ENCODE measurements at places on chromosomes 3 and 15.
A peak's percentile ranks its signal among the peaks of the same experiment; 100 is the strongest.

DNA sequence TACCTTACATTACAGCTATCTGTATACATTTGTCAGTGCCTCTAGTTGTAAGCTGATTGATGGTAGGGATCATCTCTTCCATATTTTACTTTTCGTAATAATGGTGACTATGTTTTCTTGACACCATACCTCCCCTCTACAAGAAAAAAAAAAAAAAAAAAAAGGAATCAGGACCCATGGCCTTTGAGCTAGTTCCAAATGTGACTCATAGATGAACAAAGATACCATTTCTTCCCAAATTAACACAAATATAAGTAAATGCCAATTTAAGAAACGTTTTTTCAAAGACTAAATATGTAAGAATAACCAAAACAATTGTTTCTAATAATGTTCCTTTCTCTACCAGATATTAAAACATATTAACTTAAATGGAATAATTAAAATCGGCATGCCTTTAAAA, 23.1 kb downstream of the UBE3A start:
- DNase-seq = no peak

- peak; percentile 43 for DNase-seq
Measured at GRCh38 chr3:45606991-45607712, 12.6 kb downstream of the LIMD1 start.

DNA sequence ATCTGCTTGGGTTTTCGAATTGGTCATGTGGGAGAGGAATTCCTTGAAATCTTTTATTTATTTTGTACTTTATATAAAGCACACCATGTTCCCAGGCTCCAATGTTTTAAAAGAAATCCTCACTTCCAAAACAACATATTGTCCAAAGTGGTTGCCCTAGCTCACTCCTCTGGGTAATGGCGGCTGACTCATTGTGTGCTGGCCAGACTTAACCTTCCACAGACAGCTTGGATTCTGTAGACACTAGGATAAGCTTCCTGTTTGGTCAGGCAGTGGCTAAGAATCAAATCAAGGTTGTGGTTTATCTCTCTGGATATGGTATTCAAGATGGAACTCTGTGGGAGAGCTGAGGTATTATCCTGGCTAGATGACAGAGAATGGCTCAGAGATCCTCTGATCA, 55.8 kb upstream of the FAM98B start:
- no peak for DNase-seq

GRCh38 chr3:120559242-120560061, 36.7 kb upstream of the NDUFB4 start:
- DNase-seq = peak; percentile 86

GRCh38 chr15:89105147-89105546, 16.9 kb downstream of the ABHD2 start:
- DNase-seq = peak; percentile 47

DNA sequence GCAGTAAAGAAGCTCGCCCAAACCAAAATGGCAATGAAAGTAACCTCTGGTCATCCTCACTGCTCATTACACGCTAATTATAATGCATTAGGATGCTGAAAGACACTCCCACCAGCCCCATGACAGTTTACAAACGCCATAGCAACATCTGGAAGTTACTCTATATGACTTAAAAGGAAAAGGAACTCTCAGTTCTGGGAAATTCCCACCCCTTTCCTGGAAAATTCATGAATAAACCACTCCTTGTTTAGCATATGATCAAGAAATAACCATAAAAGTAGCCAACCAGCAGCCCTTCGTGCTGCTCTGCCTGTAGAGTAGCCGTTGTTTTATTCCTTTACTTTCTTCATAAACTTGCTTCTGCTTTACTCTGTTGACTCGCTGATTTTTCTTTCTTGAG, 164.6 kb downstream of the SMAD6 start:
- DNase-seq = no peak

DNA sequence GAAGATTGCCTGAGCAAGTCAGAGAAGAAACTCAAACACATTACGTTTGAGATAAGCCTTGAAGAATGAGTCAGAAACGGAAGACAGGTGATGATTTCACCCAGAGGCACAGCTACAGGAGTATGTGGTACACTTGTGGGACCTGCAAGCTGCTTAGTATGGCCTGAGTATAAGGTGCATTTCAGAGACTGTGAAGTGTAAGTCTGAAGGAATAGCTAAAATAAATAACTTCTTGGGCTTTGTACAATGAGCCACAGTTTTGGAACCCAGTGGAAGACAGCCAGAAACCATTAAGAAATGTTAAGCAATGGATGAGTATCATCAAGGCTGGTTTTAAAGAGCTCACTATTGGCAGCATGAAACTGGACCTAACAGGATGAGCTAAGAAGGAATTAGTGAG, 826.2 kb downstream of the ROBO1 start:
- no peak for DNase-seq

- DNase-seq = no peak
Measured at GRCh38 chr3:193777524-193777923, 184.5 kb downstream of the OPA1 start.

GRCh38 chr3:113284453-113285050, 73.2 kb downstream of the BOC start:
- no peak for DNase-seq

DNA sequence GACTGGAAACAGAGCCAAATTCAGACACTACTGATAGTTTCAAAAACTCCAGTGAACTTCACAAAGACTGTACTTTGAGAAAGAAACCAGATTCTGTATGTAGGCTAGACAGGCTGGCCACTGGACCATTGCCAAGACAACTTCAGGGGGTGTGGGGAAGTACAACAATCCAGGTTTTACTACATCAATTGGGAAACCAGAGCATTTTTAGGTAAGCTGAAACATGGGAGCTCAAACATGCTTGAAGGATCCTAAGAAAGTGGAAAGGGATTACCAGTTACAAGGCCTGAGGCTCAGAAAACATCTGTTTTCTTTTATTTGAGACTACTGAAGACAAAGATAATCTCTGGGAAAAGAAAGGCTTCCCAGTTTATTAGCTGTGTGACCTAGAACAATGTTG, 26.9 kb upstream of the ZNF280D start:
- peak; percentile 88 for DNase-seq

DNA sequence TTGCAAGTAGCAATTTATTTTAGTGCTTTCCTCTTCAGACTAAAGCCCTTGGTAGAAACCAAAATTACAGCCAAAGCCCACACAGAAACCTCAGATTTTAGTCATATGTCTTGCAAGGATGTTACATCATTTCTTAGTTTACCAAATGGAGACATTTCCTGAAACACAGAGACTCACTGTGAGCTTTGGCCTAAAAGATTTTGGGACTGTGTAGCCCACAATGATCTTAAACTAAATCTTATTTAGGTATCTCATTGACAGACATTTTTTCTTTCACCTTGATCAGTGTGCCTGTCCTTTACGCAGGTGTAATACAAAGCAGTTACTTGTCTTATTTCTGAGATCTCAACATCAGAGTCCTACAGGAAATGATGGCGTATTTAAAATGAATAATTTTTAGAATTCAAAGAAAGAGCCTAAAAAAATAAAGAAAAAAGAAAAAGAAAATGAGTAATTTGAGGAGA, 27.8 kb upstream of the AP4E1 start:
- no peak for DNase-seq

DNA sequence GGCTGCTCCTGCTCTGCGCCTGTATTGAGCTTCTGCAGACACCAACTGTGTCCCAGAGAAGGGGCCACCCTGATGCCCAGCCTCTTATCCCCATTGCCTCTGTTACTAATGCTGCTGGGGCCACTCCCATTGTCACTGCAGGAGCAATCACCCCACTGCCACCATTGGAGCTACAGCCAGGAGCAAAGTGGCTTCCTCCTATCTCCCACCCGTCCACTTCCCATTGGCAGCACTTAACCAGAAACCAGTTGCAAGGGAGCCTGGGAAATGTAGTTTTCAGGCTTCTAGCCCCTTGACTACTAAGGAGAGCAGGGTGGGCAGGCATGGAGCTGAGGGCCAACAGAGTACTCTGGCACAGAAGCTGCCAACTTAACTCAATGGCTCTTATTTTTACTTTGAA, 55.9 kb upstream of the KLF13 start:
- no peak for DNase-seq

- DNase-seq = no peak
Measured at GRCh38 chr3:164732166-164732565, 346.1 kb downstream of the SI start.

GRCh38 chr3:87209111-87209510, 18.0 kb upstream of the CHMP2B start:
- DNase-seq = no peak

GRCh38 chr3:116030131-116030850, 407.0 kb downstream of the GAP43 start:
- DNase-seq = no peak

DNA sequence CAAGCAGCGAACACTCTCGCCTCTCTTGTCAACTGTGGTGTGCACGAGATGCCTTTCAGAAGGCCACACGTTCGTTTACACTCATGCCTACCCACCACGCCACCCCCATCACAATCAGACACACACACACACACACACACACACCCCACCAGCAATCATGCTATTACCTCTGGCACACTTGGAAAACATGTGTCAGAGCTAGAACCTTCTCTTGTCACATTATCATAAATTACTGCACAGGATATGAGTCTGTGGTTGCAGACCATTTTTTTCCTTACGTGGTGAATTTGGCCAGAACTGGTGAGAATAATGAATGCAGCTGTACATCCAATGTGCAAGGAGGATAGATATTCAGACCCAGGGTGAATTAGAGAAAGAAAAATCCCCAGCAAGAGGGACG, 52.4 kb downstream of the TRIM69 start:
- DNase-seq = no peak

- no peak for DNase-seq
Measured at GRCh38 chr3:69882560-69882959, 117.0 kb upstream of the SAMMSON start.

DNA sequence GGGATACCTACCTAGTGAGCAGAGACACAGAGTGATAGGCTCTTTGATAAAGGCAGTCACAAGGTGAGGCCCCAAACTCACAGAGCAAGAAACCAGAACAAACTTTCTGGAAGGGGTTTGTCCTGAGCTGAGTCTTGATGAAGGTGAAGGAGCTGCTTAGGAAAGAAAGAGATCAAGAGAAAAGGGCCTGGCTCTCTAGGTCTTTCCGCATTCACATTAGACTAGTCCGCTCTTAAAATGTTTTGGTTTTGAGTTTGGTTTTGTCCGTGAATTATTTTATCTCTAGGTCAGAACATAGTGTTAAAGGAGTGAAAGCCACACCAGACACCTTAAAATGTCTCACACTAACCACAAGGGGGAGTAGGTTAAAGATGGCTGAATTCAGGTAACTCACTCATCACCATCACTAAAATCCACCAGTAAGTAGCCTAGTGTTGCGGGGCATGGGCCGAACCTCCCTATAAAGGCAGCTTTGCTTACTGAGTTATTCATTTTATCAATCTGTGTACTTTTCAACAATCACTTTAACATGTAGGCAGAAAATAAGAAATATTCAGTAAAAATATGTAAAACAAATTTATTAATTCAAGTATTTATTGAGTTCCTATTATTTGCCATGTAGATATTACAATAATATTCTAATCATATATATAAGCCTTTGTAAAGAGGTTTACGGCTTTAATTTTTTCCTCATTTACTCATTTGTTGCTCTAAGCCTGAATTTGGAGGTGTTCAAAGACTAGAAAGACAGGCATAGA, 121.5 kb upstream of the TSC22D2 start:
- no peak for DNase-seq

- DNase-seq = no peak
Measured at GRCh38 chr3:177730814-177731213, 533.5 kb upstream of the TBL1XR1 start.
